ENCODE measurements at places on chromosomes 6 and 20.

DNA sequence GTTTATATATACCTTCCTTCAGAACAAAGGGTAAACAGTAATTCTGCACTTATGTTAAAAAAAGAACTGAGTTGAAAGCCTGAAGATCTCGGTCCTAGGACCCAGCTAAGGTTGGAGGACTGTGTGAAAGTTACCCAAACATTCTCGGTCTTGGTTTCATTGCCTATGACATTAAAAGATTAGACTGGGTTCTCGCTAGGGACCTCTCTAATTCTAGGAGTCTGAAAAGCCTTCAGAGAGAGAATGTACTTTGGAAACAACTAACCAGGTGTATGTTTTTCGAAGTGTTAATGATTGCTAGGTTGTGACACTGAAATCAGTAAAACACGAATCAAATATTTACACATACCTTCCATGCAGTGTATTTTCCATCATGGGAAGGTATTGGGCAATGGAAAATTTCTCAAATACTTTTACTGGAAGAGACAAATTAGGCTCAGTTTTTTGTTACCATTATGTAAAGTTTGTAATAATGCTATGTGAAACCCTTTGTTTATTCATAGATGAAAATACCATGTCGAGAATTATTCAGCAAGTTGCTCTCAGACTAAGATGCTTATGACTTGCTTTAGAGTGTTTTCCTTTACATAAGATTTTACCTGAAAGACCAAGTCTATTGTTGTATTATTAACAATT is 113.7 kb upstream of the LOC128125822 start:
- DNase-seq: no peak

- no peak for DNase-seq
These were observed 32.7 kb upstream of the SNAP25 start for GRCh38 chr20:10185741-10186558.

DNA sequence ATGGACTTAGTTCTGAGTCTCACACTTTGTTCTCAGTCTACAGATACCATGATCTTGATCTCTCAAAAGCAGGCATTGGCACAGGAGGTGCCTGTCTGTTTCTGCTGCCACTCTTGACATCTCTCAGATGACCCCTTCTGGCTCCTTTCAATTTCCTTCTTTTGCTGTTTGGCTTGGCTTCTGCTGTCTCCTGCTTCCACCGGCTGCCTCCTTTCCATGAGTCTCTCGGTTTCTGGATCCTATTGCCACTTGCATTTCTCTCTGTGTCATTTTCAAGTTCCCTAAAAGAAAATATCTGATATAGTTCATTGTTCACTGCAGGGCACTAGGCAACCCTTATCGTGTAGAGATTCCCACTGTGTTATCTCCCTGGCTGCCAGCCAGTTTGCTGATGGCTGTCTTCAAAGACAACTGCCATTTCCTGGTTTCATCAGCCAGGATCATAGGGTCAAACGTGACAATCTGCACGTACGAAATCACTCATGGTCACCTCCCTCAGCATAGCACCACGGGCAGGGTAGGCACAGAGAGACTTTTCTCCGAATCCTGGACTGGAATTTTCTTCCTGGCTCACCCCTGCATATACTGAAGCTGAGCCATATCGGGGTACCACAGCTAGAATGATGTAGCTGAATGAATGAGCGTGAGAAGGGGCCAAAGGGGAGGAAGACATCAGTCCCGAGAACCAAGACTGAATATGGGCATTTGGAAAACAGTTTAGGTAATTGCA is 144.6 kb upstream of the TMEM170B start:
- no peak for DNase-seq

- DNase-seq: no peak
These were observed 50.7 kb upstream of the UTRN start for GRCh38 chr6:144234399-144234798.

GRCh38 chr6:131947986-131948661 is 3.0 kb downstream of the CCN2 start:
- DNase-seq: no peak

DNA sequence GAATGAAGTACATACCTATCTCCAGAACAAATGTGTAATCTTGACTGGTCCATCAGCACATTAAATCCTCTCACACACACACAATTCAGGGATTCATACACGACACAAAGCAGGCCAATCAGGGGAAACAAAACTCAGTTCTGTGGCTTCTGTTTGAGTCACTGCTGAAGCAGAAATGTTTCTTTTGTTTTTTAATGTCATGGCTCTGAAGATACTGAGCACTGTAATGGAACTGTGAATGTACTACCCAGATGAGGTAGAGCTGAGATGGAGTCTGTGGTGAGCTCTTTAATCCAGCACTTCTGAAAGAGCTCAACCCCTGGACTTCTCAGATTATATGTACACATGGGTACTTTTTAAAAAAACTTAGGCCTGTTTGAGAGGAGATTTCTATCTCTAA is 116.4 kb downstream of the THEMIS start:
- DNase-seq: no peak

DNA sequence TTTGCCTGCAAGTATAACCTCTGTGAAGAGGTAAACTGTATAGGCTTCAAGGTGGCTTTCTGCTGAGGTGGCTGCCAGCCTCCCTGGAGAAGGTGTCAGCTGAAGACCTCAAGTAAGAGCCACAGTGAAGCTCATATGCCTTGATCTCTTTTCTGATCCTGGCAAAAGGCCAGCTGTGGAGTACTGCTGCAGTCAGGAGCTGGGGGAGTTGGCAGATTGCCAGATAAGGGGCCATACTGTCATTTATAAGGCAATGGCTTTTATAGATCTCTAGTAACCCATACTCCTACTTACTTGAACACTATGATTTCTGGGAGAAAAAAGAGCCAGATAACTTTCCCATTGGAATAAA is 8.8 kb upstream of the CEP85L start:
- DNase-seq: no peak

DNA sequence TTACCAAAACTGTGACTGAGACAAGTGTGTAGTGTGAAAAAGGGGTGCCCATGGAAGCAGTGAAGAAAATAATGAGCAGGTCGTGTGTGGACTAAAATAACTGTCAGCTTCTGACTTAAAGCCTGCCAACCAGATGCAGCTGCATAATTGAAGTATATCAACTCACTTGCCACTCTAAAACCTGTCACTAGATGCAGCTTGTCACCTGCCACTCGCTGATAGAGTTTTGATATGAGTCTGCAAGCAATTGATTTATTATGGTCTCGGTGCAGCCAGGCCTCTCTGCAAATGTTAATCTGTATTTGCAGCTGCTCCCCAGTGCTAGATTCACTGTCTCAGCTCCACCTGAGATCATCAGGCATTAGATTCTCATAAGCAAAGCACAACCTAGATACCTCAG is 1090.0 kb upstream of the EYS start:
- DNase-seq: no peak

DNA sequence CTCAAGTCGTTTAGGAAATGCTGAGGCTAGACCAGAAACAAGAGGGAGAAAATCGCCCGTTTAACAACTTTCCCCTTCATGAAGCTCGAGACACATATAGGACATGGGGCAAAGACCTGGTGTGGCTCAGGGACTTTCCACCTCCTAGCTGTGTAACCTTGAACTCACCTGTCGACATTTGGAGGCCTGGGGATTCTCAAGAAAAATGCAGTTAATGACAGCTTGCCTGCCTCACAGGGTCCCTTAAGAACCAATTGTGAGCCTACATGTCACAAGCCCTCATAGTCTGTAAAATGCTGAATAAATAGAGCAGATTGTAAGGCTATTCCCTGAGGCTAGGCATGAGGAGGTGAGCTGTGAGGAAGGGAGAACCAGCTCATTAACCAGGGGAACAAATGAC is 35.1 kb downstream of the MGME1 start:
- no peak for DNase-seq

DNA sequence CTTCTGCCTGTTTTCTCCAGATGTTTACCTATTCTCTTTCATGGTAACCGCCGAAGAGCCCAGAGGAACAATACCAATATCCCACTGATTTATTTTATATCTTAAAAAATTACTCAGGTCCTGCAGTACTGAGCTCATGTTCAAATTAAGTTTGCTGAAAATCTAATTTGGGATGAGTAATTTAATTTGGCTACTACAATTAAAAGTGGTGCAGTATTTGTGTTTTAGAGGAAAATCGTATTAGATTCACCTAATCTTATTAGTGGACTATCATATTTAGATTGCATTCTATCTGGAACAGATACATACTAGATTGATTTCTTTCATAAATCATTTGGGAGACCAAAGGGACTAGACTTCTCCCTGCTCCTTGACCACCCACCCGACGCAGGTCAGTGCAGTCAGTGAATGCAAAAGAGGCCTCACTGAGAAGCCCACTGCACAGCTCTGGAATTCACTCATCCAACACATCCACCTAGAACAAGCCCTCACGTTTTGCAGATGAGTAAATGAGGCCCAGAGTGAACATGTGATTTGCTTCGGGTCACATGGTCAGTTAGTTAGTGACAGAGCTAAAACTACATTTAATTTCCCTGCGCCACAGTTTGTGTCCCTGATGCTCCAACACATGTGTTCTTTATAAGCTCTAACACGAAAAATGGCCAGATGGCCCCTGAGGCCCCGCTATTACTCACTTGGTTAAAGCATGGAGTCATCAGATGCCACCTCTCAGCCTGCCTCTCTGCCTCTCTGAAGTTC is 101.8 kb downstream of the TRERF1 start:
- no peak for DNase-seq

- DNase-seq: no peak
These were observed 42.0 kb downstream of the JARID2 start for GRCh38 chr6:15287670-15288375.

DNA sequence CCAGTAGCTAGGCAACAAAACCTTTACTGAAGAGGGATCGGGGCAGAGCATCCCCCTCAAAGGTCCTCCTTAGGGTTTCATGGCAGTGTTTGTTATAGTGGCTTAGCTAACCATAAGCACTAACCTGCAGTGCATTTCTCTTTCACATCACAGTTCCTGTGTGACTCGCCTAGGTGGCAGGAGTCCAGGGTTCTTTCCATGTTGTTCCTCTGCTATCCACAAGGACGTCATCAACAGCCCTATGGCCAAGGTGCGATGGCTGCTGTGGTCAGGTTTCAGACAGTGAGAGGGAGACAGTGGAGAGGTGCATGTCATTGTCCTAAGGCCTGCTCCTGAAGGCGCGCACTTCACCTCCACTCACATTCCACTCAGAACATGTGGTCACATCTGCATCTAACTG is 38.8 kb upstream of the FOXA2 start:
- no peak for DNase-seq

- DNase-seq: peak; percentile 47
These were observed 6.9 kb upstream of the OCSTAMP start for GRCh38 chr20:46557231-46557956.

DNA sequence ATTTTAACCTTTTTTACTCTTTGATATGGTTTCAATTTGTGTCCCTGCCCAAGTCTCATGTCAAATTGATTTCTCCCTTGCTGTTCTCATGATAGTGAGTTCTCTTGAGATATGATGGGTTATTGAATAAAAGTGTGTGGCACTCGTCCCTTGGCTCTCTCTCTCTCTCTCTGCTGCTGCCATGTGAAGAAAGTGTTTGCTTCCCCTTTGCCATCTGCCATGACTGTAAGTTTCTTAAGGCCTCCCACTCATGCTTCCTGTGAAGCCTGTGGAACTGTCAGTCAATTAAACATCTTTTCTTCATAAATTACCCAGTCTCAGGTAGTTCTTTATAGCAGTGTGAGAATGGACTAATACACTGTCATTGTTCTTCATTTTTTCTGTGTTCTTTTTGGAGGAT is 48.5 kb downstream of the LIN28B start:
- DNase-seq: no peak

DNA sequence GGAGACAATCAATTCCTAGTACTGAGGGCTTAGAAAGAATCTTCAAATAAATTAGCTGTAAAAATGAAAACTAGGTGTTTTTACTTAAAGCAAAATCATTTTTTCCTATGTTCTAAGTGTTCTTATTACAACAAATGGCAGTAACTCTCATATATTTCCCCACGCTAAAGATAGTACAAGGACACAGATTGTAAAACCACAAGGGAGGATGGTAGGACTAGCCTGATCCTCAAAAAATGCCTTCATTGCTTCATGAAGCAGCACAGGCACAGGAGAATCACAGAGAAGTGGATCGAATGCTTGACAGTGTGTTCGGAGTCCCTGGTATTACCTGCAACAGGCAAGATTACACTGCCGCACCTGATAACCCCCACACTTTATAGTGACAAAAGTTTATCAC is 58.5 kb downstream of the SAMD3 start:
- DNase-seq: no peak

All from GM04503 (cell line).